Stimulated activated naive CD8-positive, alpha-beta T cell treated with anti-CD3 and anti-CD28 coated beads, Interleukin-15, amount 100 ng/mL, for 72 hours (primary cell): ENCODE measurements at places on chromosomes 6 and 20.

DNA sequence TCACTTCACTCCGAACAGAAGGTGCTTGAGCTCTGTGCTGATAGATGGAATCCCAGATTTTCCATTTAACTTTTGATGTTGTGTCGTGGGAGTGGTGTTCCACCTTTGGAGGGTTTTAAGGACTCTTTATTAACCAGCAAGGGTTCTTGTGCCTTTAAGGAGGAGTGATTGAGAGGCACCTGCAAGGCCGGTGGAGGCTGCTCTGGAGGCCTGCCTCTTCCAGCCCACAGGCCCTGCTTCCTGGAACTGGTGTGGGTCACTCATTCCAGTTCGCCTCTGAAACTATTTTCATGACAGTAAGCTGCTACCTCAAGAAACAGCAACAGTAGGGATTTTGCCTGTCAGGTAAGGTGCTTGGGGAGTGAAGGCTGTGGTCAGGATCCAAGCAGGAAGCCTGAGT, 58.8 kb upstream of the APCDD1L start:
- DNase-seq, result no peak

DNA sequence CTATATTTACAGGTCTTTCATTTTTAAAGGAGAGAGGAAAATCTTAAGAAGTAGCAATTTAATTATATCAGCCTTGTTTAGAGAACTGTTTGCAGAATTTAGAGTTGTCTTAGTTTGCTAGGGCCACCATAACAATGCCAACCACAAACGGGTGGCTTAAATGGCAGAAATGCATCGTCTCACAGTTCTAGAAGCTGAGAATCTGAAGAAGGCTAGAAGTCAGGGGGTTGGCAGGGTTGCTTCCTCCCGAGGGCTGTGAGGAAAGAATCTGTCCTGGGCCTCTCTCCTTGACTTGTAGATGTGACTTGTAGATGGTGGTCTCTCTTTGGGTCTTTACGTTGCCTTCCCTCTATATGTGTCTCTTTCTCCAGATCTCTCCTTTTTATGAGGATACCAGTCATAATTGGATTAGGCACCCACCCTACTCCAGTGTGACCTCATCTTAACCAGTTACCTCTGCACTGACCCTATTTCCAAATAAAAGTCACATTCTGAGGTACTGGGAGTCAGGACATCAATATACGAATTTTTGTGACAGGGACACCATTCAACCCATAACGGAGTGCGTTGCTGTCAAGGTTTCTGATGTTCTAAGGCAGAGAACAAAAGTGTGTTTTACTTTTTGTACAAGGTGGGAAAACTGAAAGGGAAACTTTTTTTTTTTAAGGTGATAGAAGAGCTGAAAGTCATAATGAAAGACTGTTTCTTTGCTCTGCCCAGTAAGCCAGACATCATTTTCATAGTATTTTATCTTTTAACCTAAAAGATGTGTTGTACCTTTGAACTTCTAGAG, 84.4 kb downstream of the SAMD3 start:
- DNase-seq, result no peak

DNA sequence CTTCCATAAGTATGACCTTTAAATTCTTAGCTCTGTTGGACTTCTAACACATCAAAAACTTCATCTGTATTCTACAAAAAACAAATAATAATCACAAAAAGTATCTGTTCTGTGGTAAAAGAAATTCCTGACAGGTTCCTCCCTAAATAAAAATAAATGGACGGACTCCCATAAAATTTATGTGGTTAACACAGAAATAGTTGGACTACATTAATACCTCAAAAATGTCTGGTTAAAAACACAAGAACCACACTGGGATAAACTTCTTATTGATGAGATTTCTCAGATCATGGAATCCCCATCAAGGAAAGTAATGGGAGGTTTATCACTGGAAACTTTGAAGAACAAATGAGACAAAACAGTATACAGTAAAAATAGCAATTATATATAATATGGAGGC, 172.4 kb downstream of the MOXD1 start:
- DNase-seq, result no peak

GRCh38 chr20:44477151-44477550, 1.5 kb downstream of the TTPAL start:
- DNase-seq, result no peak
